Fibroblast of skin of right quadriceps (primary cell): ENCODE measurements at places on chromosomes 11 and 22.
A peak's percentile ranks its signal among the peaks of the same experiment; 100 is the strongest.

GRCh38 chr11:72521664-72522063 lies 87.3 kb upstream of the CLPB start:
- no peak for DNase-seq

DNA sequence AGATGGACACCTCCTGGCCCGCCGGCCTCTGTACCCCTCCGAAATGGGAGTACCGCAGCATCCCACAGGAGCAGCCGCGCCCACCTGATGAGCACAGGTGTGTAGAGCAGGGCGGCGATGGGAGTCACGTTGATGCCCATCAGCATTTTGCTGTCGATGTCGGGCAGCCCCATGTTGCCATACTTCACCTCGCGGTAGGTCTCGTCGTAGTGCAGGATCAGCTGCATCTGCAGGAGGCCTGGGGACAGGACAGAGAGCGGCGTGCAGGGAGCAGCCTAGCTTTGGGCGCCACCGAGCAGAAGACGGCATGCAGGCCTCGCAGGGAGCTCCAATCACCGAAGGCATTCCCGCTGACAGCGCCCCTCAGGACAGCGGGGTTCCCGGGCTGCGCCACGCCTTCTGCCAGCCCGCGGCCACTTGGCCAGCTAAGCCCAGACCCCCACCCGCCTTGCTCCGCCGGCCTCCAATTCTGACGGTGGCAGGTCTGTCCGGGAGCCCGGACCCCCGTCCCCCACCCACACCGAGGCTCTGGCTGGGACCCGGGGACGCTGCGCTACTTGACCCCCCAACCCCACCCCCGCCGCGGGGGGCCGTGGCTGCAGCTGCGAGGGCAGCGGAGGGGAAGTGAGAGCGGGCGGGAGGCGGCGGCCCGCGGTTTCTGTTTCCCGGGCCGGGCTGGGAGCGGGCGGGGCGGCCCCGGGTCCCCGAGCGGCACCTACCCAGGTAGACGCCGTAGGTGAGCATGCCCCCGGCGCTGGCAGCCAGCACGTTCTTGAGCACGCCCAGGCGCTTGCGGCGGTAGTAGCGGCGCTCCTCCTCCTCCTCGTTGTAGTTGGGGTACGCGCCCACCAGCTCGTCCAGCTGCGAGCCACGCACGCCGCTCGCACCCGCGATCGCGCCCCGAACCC lies 705 bp downstream of the UNC93B1 start:
- no peak for DNase-seq

GRCh38 chr11:3202759-3203158 lies 15.9 kb downstream of the MRGPRG start:
- DNase-seq = no peak

DNA sequence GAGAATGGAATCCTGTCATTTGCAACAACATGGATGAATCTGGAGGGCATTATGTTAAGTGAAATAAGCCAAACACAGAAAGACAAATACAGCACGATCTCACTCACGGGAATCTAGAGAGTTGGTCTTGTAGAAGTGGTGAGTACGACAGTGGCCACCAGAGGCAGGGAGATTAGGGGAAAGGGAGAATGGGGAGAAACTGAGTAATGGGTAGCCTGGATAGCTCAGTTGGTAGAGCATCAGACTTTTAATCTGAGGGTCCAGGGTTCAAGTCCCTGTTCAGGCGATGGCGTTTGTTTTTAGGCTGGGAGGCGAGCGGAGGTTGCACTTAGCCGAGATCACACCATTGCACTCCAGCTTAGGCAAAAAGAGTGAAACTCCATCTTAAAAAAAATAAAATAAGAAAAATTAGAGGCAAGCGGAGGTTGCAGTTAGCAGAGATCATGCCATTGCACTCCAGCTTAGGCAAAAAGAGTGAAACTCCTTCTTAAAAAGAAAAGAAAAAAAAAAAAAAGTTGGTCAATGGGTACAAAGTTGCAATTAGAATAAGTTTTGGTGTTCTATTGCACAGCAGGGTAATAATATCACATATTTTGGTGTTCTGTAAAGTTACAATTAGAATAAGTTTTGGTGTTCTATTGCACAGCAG lies 95.7 kb upstream of the UBASH3B start:
- peak; percentile 14 for DNase-seq

- DNase-seq = no peak
Measured at GRCh38 chr11:122851366-122851966, 13.2 kb downstream of the CRTAM start.

DNA sequence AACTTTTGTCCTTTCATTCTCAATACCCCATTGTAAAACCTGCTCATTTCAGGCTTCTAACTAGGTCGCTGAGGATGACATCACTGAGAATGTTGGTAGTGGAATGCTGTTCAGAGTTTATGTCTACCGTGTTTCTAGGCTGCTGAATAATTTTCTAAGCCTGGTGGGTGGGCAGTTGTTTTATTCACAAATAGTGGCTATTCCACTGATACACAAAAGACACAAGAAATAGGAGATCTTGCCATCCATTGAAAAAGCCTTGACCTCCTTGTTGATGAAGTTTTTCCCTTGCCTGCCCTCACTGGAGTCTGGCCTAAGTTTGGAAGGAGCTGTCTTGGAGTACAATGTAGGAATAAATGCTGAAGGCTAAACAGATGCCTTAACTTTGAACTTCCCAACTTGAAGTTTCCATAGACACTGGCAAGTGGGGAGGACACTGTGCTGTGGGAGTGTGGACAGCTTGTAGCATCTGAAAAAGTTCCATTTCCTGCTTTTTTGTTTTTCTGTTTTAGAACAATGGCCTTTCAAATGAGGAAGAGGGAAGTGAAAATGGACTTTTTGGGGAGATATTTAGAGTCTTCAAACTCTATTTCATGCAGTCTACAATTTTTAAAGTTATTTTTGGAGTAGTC lies 59.2 kb downstream of the TRIM44 start:
- DNase-seq = no peak

DNA sequence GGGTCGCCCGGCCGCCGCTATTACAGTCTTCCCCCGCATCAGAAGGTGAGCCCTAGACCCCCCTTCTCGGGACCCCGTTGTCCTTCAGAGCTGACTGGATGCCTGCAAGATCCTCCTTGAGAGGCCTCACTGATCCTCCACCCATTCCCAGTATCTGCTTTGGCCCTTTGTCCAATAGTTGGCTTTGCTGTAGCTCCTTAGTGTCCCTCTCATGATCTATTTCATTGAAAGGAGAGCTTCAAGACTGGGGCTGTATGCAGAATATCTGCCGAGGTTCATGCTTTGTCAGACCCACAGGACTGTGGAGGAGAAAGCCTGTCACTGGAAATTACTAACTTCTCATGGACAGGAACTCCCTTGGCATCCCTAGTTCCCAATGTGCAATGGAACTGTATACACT lies 499 bp downstream of the DLAT start:
- DNase-seq = peak; percentile 27

DNA sequence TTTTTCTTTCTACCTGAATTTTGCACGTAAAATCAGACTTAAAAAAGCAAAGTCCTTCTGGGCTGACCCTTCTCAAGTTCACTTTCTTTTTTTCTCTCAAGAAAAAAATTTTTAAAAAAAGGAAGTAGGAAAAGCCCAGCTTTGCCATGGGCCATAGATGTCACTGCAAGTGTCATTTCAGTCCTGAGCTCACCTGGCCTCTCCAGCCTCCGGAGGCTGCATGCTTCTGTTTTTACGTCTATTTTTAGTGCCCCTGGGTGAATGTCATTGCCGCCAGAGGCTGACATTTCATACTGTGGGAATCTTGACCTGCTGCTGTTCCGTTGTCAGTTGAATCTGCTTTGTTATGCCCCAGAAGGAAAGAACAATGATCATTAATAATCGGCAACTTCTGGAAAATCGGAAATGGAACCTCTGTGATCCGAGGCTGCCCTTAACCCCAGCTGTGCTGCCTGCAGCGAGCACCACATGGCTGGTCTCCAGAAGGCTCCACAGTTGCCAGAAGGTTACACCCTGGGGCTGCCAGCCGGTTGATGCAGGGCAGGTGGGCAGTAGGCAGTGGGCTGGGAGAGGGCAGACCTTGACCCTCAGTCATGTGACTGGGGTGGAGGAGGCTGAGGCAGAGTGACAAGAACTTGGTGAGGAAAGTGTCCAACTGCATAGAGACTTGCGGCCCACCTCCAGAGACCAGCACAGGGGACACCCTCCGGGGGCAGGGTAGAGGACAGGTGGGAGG lies 16.7 kb upstream of the MYEOV start:
- DNase-seq = no peak

DNA sequence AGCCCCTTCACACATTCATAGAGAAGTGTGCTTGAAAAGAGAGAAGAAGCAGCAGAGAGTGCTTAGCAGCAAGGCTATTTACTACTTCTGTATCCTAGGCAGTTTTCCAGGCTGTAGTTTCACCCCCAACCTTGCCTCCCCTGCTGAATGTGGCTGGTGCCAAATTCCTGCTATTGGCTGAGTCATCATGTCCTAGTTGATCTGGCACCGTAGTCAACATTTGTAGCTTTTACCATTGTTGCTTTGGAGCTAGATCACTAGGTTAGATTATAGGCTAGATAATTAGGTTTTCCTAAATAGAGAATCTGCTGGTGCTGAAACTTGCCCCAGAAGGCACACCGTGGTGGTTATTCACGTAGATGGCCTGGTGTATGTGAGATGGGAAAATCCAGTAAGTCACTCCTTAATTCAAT lies 32.7 kb downstream of the ARHGAP42 start:
- peak; percentile 89 for DNase-seq

- no peak for DNase-seq
Measured at GRCh38 chr22:25407226-25407858, 157.1 kb upstream of the GRK3 start.
